ENCODE measurements at places on chromosomes 7 and 10.

DNA sequence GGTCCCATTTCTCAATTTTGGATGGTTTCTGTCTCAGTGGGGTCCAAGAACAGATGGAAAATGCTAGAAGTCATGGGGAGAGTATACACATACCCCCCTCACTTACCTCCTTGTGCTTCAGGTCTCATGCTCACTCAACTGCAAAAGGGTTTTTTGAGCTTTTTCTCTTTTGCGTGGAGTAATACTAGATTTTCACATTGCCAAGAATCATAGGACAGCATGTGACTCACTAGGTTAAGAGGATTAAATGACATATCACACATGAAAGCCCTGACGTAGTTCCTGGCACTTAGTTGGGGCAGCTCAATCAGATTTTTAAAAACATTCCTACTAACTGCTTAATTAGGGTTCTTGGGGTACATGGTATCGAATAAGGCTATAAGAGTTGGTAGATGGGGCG is 4.5 kb downstream of the PI4K2A start:
- no peak for DNase-seq

DNA sequence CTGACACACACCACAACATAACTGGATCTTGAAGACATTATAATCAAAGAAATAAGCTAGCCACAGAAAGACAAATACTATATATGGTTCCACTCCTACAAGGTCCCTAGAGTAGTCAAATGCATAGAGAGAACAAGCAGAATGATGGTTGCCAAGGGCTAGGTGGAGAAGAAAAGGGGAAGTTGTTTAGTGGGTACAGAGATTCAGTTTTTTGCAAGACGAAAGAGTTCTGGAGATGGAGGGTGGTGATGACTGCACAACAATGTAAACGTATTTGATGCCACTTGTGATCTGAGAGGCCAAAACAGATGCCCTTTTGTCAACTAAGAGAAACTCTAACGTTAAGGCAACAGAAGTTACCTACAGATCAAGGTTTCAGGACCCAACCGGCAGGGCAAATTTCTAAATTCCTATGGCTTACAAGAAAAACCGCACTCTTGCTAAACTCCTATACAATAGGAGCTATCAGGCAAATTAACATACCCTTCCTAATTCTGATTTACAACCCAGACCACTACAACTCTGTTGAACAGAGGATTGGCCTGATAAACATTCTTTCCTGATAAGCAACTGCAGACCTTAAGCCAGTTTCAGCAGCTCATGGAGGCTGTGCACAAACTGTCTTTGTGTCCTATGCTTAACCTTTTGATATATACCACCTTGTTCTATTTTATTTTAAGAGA is 69.0 kb downstream of the FAM107B start:
- DNase-seq, result no peak

GRCh38 chr7:57177856-57178767 is 45.9 kb upstream of the ZNF479 start:
- no peak for DNase-seq

DNA sequence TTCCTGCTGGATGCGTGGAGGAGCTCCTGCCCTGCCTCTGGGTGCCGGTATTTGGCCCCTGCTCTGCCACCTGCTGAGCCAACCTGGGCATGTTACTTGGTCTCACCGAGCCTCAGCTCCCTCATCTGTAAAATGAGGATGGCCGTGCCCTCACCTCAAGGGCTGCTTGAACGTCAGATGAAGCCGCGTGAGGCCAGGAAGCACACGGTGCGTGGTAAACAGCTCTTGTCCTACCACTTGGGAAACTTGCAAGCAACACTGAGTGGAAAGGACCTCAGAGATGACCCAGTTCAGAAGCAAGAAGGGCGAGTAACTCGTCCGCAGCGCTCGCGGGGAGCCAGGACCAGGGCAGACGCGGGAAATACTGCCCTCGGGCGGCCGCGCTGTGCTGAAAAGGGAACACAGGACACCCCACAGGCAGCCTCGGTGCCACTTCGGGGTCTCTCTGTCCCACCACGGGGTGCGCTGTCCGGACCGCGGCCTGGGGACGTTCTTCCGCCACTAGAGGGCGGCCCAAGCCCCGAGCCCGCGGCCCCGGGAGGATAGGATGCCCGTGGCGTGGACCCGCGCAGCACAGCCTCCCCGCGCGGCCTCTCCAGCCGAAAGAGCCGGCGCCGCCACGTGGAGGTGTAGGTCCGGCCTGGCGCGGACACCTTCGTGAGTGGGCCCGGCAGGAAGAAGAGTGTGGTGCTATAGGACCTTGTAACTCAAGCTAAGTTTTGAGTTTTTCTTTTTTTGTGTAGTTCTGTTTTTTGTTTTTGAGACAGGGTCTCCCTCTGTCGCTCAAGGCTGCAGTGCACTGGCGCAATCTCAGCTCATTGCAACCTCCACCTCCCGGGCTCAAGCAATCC is 94.1 kb downstream of the PRKAG2 start:
- peak; percentile 65 for DNase-seq

- DNase-seq, result no peak
Measured at GRCh38 chr7:45524445-45524844, 49.7 kb upstream of the ADCY1 start.

- no peak for DNase-seq
Measured at GRCh38 chr7:107230334-107230733, 61.5 kb downstream of the HBP1 start.

DNA sequence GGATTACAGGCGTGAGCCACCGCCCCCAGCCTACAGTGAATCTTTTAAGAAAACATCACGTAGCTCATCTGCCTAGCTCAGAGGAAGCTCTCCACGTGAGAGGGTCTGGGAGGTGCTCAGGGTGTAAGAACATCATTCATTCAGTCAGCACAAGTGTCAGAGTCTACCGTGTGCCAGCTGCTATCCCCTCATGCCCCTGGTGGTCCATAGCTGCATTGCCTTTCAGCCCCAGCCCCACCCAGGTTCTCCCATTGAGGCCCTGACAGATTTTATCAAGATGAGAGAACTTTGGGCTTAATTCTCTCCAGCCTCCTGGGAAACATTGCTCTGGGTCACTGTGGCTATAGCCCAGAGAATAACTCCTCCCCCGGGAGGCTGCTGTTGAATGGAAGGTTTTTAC is 45.1 kb downstream of the ZNF503 start:
- no peak for DNase-seq

DNA sequence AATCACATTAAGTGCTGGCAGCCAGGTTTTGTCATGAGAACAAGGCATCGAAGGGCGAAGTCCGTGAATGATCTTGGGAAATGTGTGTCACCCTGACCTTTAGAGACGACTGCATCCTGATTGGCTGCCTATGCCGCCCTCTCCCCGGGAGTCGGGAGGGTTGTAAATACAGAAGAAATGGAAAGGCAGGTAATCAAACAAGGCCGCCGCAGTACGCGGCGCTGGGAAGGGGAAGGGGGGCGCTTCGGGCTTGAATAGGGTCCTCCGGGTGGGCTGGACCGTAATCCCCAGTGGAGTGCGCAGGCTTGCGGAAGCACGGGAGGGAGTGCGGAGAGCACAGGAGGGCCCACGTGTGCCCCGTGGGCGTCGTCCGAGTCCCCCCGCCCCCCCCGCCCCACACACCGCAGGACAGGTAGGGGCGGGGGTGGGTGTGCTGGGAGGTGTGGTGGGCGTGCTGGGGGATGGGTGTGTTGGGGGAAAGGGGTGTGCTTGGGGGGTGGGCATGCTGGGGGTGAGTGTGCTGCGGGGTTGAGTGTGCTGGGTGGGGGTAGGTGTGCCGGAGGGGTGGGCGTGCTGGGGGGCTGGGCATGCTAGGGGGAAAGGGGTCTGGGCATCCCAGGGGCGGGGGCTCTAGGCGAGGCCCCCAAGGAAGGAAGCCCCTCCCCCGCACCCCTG is 169.4 kb downstream of the ARHGAP12 start:
- peak; percentile 37 for DNase-seq

- DNase-seq, result no peak
Measured at GRCh38 chr10:114912470-114912859, 25.5 kb upstream of the TRUB1 start.

DNA sequence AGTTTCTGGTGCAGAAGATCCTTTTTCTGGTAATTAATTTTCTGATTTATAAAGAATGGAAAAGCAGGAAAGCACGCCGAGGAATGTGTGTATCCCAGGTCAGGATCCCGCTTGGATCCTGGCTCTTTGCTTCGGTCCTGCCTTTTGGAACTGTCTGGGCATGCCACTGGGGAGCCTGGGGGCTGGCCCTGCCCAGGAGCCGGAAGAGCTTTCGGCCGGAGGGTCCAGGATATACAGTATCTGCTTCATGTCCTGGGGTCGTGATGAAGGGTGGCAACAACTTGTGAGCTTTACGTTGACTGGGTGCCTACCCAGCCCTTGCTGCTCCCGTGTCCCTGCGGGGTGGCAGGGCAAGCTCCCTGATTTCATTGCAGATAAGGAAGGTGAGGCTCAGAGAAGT is 2.4 kb downstream of the SH2D4B start:
- no peak for DNase-seq

GRCh38 chr10:17414484-17414883 is 39.9 kb downstream of the ST8SIA6 start:
- no peak for DNase-seq

DNA sequence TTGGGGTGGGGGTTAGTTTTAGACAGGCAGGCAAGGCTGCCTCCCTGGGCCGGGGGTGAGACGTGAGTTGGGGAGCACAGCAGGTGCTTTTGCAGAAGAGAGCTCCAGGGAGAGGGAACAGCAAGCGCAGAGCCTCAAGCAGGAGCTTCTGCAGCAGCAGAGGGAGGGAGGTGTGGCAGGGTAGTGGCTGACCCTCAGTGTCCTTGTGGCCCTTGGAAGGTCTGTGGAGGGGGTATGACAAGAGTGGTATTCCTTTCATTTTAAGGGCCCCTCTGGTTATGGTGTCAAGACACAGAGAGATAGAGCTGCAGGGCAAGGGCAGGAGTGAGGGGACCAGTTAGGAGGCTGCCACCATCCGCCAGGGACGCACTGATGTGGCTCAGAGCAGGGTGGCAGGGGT is 138.9 kb downstream of the EBF3 start:
- DNase-seq, result no peak

DNA sequence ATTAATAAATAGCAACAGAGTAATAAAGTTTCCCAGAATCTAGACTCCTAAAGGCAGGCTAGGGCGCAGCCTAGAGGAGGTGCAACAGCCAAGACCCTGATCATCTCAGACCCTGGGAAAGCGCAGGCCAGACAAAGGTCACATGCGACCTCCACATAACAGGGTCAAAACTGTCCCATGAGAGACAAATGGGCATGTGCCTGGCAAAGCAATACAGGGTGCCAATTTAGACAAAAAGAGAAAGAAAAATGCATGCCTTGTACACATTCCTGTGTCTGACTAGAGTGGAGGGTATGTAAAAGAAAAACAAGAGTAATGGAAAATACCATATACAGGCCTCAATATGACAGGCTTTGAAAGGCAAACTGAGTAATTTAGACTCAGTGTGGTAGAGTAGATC is 22.2 kb downstream of the MPP7 start:
- DNase-seq, result no peak

DNA sequence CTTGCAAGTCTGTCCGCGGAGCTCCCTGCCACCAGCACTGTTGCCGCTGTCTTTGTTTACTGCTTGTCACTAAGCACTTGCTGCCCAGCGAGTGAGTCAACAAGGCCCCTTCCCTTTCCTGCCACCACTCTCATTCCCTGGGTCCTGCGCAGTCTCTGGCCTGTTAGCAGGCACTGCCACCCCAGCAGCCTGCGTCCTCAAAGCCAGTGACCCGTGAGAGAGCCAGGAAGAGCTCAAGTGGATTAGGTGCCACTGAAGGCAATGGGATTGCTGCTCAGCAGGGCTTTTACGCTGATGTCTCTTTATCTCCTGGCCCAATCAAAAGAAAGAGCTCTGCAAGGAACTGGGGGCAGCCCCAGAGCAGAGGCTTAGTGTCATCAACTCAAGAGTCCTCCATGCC is at the start of gene FRMPD2:
Gene FRMPD2, minus strand, starts transcription at position 61 of the 400 bp plus-strand sequence. CDS start 129 bp downstream, outside the sequence.
- DNase-seq, result peak; percentile 16

DNA sequence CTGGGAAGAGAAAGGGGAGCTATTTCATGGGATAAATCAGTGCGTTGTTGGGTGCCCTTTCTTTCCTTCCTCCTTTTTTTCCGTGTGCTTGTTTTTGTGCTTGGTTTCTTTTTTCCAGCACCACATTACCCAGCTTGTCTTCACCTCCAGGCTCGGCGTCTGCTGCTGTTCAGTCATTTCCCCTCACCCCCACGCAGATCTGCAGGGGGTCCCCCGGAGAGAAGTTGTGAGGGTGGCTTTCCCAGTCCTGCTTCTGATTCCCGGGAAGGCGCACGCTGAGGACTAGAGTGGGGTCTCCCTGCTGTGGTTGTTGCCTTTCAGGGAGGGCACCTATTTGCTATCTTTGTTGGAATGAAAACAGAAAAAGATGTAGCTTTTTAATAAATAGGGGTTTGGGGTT is 1.6 kb downstream of the CAMK1D start:
- no peak for DNase-seq

DNA sequence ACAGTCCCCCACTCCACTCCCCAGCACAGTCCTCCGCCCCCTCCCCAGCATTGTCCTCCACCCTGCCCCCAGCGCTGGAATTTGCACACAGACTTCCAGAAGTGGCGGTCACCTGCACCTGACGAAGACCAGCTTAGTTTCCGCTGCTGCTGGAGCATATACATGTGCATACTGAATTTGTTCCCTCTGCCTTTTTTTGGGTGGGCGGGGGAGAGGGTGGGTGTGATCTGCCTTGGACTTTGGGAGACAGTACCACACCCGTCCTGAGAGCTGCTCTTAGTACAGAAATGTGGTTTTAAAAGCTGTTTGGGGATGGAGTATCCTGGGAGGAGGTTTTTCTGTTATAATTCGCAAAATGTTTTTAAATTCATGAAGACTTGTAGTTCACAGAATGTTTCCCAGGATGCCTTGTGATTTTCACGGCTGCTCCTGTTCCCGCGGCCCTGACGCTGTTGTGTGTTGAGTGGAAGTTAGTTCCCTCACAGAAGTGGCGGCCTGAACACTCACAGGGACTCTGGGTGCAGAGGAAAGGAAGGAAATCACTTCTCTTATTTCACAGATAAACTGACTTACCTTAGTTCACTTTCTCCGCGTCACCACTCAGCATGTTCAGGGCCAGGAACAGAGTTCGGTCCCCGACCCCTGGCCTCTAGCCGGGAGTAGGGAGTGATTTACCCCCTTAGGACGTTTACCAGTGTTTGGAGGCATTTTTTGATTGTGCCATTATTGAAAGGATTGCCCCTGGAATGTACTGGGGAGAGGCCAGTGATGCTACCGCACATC is 18.6 kb downstream of the PFKP start:
- DNase-seq, result no peak
